H7 (cell line): ENCODE measurements at places on chromosomes 3 and 15.

DNA sequence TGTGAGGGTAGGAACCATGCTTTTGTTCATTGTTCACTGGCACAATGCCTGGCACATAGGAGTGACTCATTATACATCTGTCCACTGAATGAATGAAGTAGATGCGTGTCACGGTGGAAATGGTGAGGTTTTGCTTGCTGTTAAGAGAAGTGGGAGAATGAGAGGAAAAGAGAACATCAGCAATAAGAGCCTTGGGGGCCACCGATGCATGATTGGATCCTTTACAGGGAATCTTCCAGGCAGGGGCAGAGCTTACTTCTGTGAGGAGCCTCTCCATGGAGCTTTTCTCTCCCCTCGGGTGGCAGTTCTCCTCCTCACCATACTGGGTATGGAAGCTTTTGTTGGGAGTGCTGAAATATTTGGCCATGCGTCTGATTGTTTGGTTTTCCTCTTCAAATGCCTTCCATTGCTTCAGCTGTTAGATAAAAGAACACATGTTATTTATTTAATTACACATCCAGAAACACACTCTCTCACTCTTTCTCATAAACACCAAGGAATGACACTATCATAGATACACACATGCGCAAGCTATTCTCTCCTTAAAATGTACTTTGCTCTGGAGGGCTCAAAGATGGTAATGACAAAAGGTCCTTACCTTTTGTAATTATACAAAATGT is 78.9 kb upstream of the GSK3B start:
- no peak for DNase-seq

DNA sequence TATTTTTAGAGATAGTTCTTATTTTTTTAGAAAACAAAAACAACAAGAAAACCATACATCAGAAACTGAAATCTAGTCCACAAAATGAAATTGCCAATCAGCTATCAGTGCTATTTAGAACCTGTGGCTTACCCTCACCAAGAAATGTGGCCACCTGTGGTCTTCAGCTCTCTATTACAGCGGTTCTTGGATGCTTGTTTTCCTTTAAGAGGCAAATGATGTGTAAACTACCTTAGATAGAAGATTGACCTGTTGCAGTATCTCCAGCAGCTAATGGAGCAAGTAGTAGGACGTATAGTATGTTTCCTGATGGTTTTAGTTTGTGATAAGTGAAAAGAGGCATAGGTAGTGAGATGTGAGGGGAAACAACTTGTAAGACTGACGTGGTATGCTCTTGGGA is 21.2 kb downstream of the TFG start:
- DNase-seq, result no peak

DNA sequence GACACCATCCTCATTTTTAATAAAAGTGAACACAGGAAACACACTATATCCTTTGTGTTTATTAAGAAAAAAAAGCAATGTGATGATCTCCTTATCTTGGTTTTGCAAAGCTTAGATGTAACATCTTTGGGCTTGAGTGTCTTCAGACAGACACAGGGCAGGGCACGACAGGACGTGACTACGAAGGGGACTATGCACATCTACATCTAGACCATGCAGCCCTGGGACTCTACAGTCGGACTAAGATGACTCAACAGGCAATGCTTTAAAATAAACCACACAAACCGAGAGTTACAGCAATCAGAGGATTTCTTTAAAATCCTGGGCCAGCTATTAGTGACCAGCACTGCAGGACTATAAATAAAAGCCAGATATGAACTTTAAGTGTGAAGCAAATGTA is 22.8 kb upstream of the TM2D3 start:
- no peak for DNase-seq

DNA sequence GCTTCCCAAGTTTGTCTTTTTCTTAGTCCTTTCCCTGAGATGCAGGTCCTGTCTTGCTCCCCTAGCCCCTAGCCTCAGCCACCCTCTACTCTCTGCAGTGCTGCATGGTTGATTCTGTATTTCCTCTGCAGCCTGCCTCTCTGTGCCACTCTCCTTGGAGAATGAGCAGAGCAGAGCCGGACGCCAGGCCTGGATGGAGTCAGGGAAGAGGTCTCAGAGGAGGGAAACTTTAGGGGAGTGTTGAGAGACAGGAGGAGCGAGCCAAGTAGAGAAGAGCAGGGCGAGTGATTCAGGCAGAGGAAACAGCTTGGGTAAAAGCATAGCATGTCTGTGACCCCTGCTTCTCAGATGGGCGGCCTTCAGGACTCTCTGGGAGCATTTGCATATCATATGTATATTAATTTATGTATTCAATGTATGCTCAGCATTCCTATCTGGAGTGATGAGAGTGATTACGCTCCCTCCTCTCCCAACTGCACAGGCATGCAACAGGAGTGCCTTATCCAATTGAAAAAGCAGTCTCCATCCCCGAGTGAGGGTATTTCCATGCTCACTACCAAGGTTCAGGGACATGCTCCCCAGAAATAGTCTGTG is 166.7 kb downstream of the RORA start:
- no peak for DNase-seq

DNA sequence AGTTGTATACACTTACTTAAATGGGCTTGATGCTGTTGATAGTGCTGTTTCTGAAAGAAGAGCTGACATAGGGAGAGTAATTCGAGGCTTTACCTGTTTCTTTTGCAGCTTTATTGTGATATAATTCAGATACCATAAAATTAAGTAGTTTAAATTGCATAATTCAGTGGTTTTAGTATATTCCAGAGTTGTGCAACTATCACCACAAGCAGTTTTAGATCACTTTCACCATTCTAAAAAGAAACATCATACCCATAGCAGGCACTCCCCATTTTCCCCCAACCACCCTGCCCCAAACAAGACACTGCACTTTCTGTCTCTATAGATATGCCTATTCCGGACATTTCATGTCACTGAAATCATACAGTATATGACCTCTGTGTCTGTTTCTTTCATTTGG is 98.5 kb downstream of the MTHFS start:
- no peak for DNase-seq

GRCh38 chr3:126197854-126198584 is 17.6 kb upstream of the ALDH1L1 start:
- DNase-seq, result peak; percentile 80

DNA sequence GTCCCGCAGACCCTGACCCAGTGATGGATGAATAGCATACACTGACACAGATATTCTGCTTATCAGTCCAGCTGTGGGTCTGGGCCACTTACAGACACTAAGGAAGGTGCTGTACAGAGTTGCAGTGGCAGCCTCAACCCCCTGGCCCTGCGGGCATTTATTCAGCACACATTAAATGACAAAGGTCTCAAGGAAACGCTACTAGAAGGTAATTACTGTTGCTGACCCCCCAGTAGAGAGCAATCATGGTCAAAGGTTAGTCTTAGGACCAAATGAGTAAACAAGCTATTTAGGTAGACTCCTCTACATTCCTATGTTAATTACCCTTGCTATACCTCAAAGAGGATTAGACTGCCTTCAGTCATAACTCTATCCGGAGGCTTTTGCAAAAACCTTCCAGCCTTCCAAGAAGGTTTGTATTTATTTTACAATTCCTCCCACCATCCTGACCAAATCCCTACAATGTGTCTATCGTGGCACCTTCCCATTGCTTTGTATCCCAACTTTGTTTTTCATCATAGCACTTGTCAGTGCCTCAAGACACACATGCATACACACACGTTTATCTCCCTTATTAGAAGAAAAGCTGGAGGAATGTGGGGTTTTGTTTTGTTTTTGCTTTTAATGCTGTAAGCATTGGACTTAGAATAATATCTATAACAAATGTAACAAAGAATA is 227.9 kb downstream of the PYDC2 start:
- DNase-seq, result no peak

DNA sequence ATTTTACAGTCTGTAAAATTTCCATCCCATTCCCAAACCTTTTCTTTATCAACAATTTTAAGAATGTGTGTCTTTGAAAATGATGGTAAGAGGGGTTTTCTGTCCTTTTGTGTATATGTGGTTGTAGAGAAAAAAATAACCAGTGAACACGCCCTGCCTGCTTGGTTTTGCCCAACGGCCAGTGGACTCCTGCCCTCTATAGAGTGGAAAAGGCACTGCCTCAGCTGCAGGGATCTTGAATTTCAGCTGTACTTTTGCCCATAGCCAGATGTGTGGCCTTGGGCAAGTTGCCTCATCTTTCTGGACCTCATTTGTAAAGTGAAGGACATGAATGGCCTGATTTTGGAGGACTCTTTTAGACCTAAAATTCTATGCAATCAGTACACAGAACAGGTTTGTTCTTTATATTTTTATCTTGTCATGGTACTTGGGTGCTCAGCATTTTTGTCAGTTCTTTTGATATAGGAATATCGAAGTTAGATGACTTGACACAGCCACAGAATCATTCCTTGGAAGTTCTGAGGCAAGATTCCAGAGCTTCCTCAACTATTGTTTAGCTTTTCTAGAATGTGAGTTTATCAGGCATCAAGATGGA is 81.0 kb downstream of the CLDN11 start:
- DNase-seq, result peak; percentile 71

DNA sequence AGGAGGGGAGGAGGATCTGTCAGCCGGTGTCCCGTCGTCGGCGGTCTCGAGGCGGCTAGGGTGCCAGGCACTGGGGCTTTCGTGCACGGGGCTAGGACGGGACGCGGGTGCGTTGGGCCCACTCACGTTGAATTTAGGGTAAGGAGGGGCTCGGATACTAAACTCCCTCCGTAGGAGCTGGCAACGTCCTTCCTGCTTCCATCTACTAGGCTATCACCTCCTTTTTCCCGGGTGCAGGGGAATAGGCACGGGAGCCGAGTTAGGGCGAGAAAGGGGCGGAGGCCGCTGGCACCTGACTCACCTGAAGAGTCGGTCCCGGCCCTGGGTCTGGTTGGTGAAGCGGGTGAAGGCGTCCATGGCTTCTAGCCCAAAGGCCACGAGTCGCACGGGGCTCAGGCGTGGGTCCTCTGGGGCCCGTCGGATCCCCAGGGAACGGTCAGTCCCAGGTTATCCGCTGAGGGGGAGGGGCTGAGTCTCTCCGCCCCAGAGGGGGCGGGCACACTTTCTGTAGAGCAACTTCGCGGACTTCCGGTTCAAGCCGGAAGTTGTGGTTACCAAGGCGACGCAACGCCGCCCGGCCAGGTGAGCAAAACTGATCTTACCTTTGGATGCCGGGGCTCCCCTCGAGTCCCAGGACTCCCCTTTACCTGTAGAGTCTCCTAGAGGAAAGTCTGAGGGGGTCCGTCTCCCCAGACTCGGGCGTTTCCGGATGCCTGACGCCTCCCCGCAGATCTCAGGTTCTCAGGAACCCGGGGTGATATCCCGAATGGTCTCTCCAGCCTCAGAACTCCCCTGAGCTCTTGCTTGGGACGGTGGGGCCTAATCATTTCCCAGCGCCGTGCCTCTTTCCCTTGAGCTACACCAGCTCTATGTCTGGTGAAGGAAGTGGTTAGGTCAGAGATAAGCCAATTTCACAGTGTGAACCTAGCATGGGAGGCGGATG is at the start of the genes PEX11A and WDR93:
TSS of gene PEX11A (minus strand) at position 479 of the 943 bp plus-strand sequence. CDS start at position 357, 122 bp downstream.
TSS of gene WDR93 (plus strand) at position 536 of the 943 bp plus-strand sequence. CDS start 10,936 bp downstream, outside the sequence.
- DNase-seq, result peak; percentile 93

DNA sequence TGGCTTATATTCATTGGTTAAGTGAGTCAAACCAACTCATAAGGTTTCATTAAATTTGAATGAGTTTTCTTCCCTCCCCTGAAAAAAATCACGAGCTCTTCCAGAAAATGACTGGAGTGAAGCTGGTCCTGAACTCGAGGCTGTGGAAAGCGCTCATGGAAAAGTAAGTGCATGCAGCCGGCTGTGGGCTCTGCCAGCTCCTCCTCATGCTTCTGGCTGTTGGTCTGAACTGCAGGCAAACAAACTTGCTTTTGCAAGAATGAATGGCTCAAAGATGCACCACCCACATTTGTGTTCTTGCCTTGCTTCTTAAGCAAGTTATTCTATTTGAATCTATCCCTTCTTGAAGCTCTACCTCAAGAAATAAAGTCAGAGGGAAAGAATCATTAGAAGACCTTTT is 6.2 kb downstream of the ETV5 start:
- DNase-seq, result no peak

GRCh38 chr15:50361756-50362155 is 6.8 kb upstream of the GABPB1 start:
- DNase-seq, result no peak

DNA sequence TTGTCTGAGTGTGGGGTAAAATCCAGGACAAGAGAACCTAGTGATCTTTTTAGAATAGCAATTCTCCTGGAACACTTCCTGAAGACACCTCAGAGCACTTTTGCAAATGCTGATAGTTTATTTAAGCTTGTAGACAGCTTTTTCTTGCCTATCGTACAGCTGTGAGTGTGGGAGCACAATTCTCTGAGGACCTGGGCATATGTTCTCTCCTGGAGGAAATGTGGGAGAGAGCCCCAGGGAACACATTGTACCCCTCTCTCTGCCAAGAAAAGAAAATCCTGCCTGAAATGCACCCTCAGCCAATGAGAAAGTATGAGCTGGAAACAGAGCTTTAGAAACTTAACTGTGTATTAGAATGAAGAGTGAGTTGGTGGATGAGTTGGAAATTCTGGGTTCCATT is 308.3 kb upstream of the SEMA6D start:
- DNase-seq, result no peak

- no peak for DNase-seq
These were observed 115.7 kb upstream of the TJP1 start for GRCh38 chr15:29937956-29938355.

GRCh38 chr3:22176911-22177310 is 425.9 kb upstream of the ZNF385D start:
- no peak for DNase-seq

GRCh38 chr3:109023656-109024254 is 70.1 kb upstream of the GUCA1C start:
- peak; percentile 20 for DNase-seq

DNA sequence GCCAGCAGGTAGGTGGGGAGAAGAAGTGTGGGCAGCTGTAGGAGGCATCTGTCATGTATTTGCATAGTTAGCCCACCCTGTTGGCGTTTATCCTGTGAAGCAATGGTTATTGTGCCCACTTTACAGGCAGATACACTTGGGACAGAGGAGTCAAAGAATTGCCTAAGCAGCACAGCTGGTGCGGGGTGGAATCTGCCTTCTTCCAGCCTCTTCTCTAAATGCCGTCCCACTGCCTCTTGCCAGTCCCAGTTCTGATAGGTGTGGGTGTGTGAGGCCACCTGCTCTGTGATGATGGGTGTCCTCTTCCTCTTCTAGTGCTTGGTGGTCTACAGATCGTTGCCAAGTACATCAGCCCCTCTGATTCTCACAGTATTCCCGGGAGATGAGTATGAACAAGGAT is 80.9 kb downstream of the ABHD5 start:
- DNase-seq, result no peak

DNA sequence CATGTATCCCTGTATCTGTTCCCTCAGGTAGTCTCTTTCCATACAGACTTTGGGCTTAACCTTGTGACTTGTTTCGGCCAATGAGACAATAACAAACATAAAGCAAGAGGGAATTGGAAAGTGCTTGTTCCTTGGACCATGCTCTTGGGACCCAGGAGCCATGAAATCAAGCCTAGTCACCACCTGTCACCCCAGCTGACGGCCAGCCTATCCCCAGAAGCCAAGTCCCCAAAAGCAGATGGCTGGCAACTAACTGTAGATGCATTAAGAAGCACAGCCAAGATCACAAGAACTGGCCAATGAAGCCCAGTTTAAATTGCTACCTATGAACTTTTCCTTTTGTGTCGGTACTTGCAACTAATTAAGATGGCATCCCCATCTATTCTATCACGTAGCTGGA is 822.0 kb downstream of the CADM2 start:
- no peak for DNase-seq
